ENCODE measurements at places on chromosomes 7 and 10.

DNA sequence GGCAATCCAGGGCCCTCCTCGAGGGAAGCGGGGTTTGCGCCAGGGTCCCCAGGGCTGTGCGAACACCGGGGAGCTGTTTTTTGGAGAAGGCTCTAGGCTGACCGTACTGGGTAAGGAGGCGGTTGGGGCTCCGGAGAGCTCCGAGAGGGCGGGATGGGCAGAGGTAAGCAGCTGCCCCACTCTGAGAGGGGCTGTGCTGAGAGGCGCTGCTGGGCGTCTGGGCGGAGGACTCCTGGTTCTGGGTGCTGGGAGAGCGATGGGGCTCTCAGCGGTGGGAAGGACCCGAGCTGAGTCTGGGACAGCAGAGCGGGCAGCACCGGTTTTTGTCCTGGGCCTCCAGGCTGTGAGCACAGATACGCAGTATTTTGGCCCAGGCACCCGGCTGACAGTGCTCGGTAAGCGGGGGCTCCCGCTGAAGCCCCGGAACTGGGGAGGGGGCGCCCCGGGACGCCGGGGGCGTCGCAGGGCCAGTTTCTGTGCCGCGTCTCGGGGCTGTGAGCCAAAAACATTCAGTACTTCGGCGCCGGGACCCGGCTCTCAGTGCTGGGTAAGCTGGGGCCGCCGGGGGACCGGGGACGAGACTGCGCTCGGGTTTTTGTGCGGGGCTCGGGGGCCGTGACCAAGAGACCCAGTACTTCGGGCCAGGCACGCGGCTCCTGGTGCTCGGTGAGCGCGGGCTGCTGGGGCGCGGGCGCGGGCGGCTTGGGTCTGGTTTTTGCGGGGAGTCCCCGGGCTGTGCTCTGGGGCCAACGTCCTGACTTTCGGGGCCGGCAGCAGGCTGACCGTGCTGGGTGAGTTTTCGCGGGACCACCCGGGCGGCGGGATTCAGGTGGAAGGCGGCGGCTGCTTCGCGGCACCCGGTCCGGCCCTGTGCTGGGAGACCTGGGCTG lies 26.0 kb downstream of the PRSS2 start:
- DNase-seq, result peak; percentile 37

GRCh38 chr7:132508724-132509353 lies 67.4 kb downstream of the PLXNA4 start:
- no peak for DNase-seq

GRCh38 chr10:25875556-25876165 lies 58.4 kb upstream of the MYO3A start:
- DNase-seq, result peak; percentile 34

GRCh38 chr10:13844651-13845050 lies 257.9 kb downstream of the PRPF18 start:
- DNase-seq, result no peak

DNA sequence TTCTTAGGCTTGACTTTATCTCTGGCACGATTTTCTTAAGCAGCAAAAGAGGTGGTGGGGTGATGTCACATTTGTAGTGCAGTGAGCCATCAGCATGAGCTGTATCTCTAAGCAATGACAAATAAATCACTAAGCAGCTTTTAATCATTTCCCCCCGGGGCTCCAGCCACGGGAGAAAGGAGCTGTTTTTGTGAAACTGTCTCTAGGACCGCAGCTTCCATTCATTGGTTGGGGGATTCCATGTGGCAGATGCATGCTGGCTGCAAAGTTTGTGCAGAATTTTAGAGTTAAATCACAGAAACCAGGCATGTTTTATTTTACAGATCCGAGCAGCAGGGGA lies 464 bp downstream of the KIAA1217 start:
- DNase-seq, result no peak

DNA sequence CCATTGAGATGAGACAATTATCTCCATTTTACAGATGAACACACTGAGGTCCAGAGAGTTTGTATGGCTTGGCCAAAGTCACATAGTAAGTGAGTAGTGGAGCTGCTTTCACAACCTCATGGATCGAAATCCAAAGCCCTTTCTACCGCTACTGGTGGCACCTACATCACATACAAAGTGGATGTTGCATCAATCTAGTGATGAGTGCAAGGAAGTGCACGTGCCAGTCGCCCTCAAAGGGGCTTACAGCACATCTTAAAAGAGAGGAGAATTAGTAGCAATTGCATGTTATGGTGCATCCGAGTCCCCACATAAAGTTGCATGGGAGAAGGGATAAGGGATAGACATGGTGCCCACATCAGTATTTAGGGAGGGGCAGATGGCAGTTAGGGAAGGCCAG lies 31.0 kb upstream of the GPR26 start:
- no peak for DNase-seq

- DNase-seq, result no peak
These were observed 8.2 kb upstream of the MAGI2 start for GRCh38 chr7:79461660-79462059.

GRCh38 chr7:12470930-12471329 lies 67.3 kb upstream of the VWDE start:
- no peak for DNase-seq

GRCh38 chr7:116499168-116500077 lies at the start of gene CAV2:
Gene CAV2 (plus strand): TSS chr7:116499738. CDS start chr7:116499782, 44 bp downstream.
- DNase-seq, result no peak

GRCh38 chr10:48529331-48529730 lies 75.5 kb downstream of the ARHGAP22 start:
- DNase-seq, result no peak

DNA sequence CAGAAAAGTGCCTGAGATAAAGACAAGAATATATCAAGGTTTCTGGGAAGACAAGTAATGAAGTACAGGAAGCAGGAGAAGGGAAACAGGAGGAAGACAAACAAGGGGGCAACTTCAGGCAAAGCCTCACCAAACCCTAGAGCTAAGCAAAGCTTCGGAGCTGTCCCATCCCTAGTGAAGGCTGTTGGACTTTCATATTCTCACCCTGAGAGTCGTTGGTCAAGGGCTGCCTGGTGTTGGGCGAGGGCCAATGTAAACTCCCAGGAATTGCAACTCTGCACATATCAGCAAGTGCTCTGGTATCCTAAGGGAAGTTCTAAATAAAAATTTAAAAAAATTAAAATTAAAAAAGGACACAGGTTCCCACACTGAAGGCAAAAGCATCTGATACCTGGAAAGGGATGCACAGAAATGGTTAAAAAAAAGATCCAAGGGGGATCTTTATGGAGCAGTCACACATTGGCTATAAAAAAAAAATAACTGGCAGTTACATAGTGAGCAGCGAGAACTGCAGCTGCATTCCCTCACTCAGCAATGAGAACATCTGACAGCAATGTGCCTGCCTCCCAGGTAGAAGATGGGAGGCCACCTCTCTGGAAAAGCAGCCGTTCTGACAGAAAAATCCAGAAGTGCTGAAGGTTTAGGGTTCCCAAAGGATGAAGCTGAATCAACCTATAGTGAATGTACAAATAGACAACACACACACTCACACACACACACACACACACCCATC lies 304.7 kb downstream of the WDR11 start:
- no peak for DNase-seq

DNA sequence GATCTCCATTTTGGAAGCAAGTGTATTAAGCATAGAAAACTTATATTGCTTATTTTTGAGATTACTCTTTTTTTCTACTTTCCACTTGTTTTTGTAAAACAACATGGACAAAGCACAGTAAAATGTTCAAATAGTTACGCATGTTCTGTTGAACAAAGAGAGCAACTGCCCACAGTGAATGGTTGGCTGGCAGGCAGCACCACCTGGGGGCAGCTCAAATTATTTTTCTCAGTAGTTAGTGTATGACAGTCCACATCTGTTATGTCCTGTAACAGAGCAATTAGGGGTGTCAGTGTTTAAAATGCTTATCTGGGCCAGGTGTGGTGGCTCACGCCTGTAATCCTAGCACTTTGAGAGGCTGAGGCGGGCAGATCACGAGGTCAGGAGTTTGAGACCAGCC lies 46.1 kb upstream of the CACUL1 start:
- no peak for DNase-seq

GRCh38 chr10:71423901-71424300 lies 27.2 kb downstream of the CDH23 start:
- DNase-seq, result no peak

GRCh38 chr7:134761266-134761665 lies 18.2 kb upstream of the CALD1 start:
- no peak for DNase-seq

DNA sequence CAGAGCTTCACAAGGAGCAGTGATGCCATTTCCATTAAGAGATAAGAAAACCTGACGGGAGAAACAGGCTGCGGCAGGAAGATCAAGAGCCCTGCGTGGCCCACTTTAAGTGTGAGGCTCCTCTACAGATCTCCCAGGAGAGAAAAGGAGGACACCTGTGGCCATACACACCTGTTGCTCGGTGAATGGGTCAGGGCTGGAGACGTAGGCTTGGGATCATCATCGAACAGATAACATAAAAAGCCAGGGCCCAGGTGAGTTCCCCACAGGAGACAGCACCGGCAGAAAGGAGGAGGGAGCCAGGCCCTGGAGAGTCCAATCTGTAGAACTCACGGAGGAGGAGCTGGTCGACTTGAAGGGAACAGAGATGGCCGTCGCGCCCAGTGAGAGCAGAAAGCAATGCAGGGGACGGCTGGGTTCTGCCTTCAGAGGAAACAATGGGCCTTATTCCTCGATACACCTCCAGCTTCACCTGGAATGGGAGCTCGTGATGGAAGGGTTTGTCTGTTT lies 556.8 kb downstream of the DNAJB6 start:
- no peak for DNase-seq

DNA sequence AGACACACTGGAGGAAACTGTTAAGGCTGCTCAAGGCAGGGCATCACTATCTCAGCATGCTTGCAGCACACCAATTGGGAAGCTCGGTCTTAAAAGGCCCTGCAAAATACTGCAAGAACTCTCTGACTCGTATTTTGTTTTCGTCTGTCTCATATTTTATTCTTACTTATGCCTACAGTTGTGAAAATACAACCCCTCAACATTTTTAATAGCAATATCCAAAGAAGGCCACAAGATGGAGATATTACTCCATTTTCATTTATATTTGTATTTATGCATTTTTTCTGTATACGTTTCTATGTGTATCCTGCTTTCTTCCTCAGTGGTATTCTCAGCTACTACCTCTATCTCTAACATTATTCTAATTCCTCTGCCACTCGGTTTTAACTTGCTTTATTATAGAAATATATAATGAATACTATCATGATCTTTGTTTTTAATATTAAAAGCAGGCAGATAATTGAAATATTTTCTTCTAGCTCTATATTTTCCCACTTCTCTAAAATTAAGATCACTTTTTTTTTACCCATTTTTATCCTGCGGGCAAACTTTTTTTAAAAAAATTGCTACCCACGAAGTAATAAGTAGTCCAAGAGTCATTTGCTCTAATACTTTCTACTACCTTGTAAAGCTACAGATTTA lies 10.0 kb downstream of the DNAJC1 start:
- DNase-seq, result no peak

DNA sequence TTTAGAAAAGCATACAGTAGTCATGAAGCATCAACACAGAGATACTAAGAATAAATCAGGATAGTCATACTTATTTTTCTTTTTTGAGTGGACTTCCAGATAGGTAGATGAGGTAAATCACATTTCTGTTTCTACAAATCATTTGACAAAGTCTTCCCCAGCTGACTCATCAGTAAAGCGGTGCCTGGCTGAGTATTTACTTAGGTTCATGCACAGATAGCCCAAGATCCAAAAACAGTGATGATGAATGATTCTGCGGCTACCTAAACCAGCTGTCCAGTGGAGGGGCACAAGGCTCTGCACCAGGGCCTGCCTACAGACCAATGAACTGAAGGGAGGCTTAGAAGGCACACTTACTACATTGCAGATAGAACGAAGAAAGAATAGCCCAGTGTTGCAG lies 113.1 kb downstream of the PARP12 start:
- DNase-seq, result no peak

GRCh38 chr7:15932318-15932717 lies 245.8 kb upstream of the MEOX2 start:
- DNase-seq, result no peak

GRCh38 chr7:116194115-116194514 lies 16.2 kb upstream of the TES start:
- DNase-seq, result no peak

- DNase-seq, result no peak
These were observed 154.5 kb downstream of the RNF133 start for GRCh38 chr7:122544463-122544862.

DNA sequence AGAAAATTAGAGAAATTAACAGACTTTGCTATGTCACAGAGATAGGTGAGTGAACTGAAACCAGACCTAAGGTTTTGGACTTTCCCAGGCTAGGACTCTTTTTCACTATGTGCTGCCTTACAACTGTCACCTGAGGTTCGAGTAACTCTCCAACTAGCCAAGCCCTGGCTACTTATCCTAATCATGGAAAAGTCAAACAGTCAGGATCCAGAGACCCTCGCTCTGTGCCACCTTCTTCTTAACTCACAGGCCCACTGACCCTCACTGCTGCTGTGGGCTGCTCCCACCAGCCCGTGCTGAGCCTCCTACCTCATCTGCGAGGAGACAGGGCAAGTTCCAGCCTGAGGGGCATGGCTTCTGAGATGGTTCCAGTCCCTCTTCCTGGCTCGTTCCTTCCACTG lies 211.4 kb upstream of the KLF14 start:
- no peak for DNase-seq

- DNase-seq, result no peak
These were observed 235.4 kb upstream of the MYO3A start for GRCh38 chr10:25698638-25699037.

GRCh38 chr10:18868919-18869318 lies 179.7 kb upstream of the MALRD1 start:
- DNase-seq, result no peak

DNA sequence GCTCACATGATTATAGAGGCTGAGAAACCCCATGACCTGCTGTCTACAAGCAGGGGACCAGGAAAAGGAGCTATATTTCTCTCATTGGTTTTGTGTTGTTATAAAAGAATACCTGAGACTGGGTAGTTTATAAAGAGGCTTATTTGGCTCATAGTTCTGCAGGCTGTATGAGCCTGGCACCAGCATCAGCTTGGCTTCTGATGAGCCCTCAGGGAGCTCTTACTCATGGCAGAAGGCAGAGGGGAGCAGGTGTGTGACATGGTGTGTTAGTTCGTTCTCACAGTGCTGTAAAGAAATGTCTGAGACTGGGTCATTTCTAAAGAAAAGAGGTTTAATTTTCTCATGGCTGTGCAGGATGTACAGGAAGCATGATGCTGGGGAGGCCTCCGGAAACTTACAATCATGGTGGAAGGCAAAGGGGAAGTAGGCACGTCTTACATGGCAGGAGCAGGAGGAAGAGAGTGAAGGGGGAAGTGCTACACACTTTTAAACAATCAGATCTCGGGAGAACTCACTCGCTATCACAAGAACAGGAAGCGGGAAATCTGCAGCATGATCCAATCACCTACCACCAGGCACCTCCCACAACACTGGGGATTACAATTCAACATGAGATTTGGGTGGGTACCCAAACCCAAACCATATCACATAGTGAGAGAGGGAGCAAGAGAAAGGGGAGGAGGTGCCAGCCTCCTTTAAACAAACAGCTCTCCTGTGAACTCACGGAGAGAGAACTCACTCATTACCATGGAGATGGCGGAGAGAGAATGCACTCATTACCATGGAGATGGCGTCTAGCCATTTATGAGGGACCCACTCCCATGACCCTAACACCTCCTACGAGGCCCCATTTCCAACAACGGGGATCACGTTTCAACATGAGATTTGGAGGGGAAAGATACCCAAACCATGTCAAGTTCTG lies 133.4 kb downstream of the JCAD start:
- no peak for DNase-seq

Data from CD4-positive, alpha-beta T cell treated with Interferon gamma for 1 hour (primary cell).